CD4-positive, alpha-beta T cell treated with Interleukin-6 at 100 ng/mL for 8 hours (primary cell): ENCODE measurements at places on chromosomes 16 and 17.
A peak's percentile ranks its signal among the peaks of the same experiment; 100 is the strongest.

- DNase-seq, result no peak
Observed at GRCh38 chr16:10895053-10895946, 18.3 kb downstream of the CIITA start.

DNA sequence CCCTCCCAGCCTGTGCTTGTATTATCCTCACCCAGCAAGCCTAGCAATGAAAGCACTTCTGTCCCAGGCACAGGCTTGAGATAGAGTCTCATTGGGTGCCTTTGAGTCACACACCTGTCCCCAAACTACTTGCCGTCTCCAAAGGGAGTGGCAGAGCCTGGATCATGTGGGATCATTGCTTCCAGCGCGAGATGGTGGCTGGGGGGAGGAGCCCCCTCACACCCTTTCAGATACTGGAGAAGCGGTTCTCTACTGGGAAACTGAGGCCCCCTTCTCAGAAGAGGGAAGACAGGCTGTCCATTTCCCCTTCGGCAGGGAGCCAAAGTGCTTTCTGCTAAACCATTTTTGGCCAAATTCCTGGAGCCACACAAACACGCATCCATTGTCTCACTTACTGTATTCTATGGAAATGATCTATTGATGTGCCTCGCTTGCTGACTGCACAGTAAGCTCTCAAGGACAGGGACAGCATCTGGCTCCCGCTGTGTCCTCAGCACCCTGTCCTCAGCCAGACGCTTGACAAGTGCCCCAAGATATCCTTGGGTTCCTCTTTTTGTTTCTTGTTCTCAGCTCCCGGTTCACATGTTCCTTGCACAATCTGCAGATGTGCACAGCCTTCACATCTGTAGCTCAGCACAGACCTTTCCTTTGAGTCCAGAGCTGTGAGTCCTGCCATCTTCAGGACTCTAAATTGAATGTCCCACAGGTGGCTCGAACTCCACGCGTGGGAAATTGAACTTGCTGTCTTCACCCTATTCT, 26.0 kb upstream of the DLX3 start:
- no peak for DNase-seq

DNA sequence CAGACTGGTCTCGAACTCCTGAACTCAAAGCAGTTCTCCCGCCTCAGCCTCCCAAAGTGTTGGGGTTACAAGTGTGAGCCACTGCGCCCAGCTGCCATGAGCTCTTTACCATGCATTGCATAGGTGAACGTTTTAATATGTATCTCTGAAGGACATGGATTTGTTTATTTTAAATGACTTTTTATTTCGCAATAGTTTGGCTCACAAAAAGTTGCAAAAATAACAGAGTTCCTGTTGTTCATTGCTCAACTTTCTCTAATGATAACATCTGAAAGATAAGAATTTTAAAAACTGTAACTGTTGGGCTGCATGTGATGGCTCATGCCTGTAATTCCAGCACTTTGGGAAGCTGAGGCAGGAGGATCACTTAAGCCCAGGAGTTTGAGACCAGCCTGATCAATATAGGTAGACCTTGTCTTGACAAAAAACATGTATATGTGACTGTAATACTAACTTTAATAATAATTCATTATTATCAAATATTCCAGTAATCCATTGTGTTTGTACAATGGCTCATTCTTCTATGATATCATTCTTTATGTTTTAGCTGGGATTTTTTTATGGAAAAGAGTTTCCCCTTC, 80.1 kb downstream of the ABCC1 start:
- no peak for DNase-seq

DNA sequence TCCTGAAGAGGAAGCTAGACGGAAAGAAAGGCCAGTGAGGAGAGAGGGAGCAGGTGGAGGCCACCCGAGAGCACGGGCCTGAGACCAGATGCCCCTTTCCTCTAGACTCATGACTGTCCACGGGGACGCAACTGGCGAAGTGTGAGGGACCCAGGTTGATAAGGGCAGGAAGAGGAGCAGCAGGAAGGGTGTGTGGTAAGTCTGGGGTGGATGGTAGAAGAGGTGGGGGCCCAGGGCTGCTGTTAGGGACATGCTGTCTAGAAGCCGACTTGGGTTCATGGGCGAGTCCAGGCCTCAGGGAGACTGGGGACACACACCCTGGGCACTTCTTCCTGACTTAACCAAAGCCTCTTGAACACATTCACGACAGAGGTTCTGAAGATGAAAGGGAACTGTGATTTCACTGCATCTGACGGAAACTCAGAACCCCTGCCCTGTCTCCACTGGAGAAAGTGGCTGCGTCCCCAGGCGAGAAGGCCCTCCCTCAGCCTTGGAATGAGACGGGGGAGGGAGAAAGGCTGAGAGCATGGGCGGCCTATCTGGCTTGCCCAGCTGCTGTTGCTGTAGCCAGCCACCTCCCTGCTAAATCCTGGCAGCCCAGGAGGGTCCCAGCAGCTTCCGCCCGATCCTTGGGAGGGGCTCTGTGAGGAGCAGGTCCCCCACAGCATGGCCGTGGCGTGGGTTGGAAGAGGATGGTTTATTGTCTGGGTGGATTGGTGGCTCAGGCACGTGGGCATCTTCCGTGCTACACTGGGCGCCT, 6.0 kb downstream of the HIC1 start:
- no peak for DNase-seq

GRCh38 chr16:50270510-50271147, 4.3 kb downstream of the ADCY7 start:
- DNase-seq, result no peak

DNA sequence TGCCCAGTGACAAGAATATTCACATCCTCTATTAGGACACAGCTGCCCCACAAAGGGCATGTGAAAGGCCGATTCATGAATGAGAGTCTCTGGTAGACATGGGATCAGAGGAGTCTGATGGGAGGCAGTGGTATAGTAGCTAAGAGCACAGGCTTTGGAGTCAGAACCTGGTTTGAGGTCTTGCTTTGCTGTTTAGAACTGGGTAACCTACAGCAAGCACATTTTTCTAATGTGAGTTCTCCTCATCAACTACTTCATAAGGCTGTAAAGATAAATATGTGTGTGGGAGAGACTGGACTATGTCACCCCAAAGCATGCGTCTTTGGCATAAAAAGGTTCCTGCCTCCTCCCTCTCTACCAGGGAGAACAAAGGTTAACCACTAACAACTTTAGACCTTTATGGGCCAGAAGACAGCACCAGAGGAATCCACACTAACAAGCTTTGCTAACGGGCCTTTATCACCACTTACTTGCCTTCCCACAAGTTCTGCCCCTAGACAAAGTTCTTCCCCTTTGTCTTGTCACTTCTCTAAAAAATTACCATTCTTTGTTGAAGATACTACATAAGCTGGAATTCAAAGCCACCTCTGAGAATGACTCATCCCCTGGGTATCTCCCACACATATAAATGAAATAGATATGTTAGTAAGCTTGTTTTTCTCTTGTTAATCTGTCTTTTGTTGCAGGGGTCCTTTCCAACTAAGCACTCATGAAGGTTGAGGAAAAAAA, 21.1 kb downstream of the CDR2 start:
- peak; percentile 37 for DNase-seq

DNA sequence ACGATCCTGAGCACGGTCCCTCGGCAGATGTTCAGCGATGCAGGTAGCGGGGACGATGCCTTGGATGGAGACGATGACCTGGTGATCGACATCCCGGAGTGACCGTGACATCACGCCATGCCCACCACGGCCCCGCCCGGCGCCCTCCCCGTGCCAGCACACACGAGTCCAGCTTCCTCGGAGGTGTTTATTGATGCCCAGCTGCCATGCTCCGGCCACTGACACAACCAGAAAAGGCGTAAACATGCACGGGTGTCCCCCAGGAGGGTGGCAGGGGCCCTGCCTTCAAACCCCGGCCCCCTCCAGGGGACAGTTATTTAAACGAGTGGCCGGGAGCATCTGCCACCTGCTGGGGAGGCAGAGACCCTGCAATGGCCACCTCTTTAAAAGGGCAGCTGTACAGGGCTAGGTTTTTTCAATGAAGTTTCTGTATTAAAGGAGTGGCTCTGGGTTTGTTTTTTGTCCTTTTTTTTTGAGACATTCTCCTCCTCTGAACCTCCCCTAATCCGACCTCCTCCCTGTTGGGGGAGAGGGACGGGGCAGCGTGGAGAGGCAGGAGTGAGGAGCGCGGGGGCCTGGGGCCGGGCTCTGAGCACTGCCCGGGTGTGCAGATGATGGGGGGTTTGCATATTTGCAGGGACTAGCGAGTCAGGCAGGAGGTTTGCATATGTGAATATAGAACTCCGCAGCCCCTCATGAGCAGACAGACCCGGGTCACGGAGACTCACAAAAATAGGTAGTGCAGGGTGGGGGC, 5.3 kb downstream of the DOC2A start:
- peak; percentile 35 for DNase-seq
